ENCODE measurements at places on chromosomes 12 and 14.

DNA sequence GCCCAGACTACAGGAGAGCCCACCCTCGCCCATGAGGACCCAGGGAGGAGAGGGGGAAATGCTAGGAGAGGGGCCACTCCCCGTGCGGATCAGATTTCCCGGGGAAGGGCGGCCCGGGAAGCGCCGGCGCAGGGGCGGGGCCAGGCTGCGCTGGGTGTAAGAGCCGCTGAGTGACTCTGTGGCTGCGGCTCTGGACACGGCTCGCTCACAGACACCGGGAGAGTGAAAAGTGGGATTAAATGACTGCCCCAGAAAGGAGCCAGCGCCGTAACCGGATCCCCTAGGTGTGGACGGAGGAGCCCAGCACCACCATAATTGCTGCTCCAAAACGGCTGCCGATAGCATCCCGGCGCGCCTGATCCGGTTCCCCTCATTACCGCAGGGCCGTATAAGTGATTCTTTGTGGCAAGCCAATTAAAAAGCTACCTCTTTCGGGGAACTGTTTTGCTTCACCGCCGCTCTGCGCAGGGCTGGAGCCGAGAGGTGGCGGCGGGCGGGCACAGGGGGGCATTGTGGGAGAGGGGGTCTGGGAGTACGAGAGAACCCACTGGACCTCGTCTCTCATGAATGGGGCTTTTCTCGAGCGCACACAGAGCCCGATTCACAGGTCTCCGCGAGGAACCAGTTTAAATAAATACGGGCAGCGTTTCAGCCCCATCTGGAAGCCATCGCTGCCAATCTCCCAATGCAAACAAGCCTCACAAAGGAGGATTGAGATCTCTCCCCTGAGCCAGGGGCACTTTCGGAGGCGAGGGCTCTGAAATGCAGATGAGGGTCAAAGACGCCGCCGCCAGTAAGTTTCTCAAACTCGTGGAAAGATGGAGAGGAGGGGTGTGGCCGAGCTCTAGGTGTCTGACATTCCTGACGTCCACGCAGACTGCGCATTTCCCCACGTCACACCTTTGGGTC lies 2.5 kb downstream of the COL2A1 start:
- DNase-seq, result peak; percentile 78

DNA sequence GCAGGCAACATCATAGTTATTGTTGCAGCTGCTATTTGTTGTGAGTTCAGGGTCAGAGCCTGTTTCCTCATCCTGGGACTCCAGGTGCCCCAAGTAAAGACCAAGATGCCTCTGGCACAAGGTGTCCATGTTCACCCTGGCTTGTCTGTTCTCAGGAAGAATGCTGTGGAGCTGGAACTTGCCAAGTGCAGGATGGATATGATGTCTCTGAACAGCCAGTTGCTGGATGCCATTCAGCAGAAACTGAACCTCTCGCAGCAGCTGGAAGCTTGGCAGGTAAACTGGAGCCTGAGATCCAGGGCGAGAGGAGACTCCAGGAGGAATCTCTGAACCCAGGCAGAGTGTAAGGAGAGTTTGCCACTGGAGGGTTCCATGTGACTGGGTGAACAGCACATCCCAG lies 26.8 kb downstream of the RAB35 start:
- DNase-seq, result no peak

DNA sequence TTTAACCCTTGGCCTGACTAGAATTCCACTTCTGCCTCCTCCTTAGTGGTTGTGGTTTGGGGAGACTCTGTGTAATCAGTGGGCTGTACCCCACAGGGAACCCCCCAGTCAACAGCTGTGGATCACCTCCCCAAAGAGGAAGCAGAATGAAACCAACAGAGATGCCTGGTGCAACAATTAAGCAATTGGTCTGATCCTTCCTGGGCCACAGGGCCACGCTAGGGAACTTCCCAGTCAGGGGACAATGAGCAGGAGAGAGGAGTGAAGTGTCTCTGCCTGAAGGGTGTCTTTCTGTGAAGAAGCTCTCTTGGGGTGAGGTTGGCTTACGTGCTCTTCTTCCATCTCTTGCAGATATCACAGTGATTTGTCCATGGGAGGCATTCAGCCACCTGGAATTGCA lies 8.2 kb downstream of the PDE6H start:
- no peak for DNase-seq

DNA sequence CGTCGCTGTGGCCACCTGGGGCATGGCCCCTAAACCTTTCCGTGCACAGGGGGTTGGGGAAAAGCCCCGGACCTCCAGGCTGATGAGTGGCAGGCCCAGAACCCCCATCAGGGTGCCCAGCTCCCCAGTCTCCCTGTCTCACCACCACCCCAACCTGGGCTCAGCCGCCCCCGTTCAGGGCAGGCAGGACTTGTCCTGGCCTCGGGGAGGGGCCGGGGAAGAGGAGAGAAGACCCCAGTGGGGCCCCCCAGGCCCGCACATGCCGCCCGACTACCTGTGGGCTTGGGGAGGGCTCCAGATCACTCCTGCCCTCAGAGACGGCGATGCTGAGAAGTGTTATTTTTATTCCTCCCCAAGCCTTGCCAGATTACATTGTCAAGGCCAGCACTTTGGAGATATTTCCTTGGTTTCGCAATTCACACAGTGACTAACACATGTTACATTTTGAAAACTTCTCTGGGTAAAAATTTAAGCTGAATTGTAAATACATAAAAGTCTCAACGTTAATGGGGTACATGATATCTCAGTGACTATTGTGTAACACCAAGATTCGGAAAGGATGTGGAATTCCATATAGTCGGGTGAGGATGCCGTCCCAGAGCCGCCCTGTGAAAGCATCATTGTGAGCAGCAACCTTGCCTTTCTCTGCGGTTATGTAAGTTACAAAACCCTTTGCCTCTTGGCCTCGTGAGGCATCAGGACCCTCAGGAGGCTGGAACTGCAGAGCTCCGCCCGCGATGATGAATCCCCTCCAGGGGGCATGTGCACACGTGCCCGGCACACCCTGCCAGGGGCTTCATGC lies 85.6 kb upstream of the DIO3 start:
- DNase-seq, result no peak

DNA sequence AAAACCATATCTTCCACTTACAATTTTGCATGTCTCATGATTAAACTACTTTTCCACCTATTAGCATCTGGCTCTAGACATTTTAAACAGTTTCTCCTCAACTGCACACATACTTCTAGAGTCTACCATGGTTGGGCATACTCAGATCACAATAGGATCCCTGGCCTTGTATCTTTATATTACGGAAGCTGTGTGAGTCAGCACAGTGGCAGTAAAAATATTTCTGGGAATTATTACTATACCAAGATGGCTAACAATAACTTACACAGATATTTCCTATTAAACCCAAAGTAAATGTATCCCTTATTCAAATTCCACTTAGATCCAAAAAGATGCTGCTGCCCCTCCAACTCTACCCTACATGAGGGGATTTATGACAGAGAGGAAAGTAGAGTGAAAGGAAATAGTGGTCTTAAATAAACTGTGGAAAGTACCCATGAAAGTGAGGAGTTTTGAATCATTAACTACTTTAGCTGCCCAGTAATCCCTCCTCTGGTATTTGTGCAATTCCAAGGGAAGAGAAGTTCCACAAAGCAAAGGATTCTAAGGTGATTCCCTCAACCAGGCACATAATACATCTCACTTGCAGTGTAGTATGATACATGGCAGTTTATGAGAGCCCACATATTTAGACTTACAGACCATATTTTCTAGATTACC lies 14.0 kb upstream of the CPSF6 start:
- no peak for DNase-seq

GRCh38 chr12:127343940-127344339 lies 923.0 kb upstream of the TMEM132C start:
- no peak for DNase-seq

- no peak for DNase-seq
These were observed 28.2 kb downstream of the EEA1 start for GRCh38 chr12:92900941-92901340.

GRCh38 chr14:34794941-34795340 lies 80.2 kb downstream of the BAZ1A start:
- no peak for DNase-seq

DNA sequence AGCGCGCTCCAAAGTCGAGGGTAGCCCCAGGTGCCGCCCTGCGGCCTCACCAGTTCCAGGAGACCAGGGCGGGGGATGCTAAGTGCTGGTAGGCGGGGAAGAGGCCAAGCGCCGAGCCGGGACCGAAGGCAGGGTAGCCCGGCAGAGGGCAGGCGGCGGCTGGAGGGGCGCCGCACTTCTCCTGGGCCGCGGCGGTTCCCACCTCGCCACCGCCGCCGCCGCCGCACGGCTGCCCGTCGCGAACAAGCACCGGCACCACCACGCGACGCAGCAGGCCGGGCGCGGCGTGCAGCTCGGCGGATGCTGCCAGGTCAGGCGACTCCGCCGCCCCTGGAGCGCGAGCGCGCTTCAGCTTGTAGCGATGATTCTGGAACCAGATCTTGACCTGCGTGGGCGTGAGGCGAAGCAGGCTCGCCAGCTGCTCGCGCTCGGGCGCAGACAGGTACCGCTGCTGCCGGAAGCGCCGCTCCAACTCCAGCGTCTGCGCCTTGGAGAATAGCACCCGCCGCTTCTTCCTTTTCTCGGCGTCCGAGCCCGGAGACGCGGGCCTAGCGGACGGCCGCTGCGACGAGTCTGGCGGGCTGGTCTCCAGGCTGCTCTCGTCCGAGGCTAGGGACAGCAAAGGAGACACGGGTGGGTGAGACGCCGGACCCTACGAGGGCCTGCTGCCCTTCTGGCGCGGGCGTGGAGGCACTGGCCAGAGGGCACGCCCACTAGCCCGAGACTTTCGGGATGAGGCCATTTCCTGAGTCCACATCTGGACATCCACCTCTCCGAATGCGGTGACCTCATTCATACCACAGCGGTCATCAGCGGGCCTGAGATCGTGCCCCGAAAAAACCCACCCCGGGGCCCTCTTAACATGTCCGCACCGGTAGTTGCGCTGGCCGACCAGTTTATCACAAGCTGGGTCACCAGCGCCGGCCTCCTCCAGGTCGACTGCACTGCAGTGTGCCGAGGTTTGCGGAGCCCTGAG lies 1.3 kb downstream of the NKX2-8 start:
- peak; percentile 95 for DNase-seq

DNA sequence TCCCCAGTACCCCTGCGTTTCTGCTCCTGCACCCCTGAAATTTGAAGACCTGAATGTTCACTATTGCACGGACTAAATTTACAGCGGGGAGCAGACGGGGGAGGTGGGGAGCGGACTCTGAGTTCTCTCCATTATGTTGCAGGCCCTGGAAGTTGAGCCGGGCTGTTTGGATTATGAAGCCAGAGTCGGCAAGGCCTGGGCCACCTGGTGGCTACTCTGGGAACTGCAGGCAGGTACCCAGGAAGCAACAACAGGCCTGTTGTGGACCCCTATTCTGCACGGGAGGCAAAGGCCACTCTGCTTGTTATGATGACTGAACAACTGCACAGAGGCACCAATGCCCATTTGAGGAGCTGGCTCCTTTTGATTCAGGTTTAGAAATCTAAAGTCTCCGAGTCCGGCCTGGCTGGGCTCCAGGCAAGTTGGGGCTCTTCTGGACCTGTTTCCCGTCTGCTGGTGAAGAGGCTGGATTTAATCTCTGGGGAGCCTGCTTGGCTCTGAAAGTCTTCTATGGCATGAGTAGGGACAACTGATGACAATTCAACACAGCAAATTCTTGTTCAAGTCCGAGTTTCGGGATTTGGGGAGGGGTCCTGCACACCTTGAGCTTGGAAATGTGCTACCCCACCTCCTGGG lies 34.1 kb upstream of the FAM181A start:
- DNase-seq, result peak; percentile 78

DNA sequence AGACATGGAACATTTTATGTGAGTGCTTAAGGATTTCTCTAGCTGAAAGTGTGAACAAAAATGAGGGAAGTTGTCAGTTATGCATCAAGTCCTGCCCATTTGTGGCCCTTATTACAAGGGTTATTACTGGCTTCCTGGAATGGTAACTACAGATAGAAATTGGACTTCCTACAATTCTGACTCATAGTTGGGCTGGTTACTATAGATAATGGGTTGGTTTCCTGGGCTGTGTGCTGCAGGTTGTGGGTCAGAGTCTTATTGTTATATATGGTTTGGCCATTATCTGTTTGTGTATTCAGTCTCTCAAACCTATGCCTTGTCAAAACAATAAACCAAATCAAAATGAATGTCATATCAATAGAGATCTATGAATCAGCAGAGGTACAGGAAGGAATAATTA lies 313.7 kb downstream of the ADAMTS20 start:
- no peak for DNase-seq

DNA sequence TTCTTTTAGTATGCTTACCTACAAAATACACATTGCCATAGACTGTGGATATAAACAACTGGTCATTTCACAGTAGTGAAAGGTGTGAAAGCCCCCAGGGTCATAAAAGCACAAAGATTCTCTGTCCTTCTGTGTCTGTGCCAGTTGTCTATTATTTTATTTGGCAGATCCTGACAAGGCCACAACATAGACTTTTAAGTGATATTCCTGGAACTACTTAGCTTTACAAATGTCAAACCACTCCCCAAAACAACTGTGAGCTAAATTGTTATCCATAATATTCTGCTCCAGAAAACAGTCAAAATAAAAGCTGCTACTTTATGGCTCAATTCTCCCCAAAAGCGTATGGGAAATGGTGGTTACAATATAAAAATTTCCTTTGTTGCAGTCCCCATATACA lies 172.1 kb downstream of the SEC23A start:
- no peak for DNase-seq

- no peak for DNase-seq
These were observed 822 bp upstream of the RDH5 start for GRCh38 chr12:55719371-55719770.

DNA sequence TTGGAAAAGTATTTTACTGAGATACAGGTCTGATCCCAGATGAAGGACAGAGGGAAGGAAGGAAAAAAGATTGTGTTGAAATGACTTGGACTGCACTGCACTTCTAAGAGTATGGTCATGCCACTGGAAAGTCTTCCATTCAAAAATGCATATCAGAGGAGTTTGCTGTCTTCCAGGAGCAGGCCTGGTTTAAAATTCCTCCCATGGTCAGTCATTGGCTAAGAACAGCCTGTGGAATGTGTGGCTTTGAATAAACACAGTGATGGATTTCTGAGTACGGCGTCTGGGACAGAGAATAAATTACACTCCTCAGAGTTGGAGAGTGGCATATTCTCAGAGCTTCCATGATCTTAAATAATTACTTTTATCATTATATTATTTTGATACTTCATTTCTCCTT lies 245.8 kb upstream of the PDZRN4 start:
- no peak for DNase-seq

GRCh38 chr14:68244262-68244980 lies 424.8 kb downstream of the RAD51B start:
- DNase-seq, result no peak

DNA sequence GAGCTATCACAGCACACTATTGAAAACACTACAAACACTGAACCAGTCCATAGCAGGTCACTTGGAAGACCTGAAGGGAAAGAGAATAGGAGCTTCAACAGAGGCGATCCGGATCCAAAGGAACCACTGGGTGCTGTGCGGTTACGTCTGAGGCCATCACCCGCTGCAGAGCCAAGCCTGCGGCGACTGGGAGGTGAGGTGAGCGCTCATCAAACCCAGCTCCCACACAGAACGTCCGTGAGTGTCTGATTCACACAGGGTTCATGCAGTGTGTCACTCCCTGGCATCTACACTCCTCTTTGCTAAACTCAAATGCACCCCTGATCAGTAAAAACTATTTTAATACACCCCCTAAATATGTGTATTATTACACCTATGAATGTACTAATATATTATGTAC lies 64.1 kb downstream of the TMEM132D start:
- no peak for DNase-seq

GRCh38 chr14:85024931-85025330 lies 505.0 kb upstream of the FLRT2 start:
- DNase-seq, result no peak

- DNase-seq, result no peak
These were observed 69.9 kb downstream of the RAD51B start for GRCh38 chr14:67889455-67889854.

Measured in NCI-H1417 (cell line).